ENCODE measurements at places on chromosomes 12 and 14. TPM values are rescaled to one million over a fixed set of nuclear protein-coding genes. Genes with fewer than 3 reads are reported as not detected.

The GRIN2B gene
- polyA plus RNA-seq: 0.61 TPM

The TMEM179 gene
- 69.2 TPM for polyA plus RNA-seq

- no peak for DNase-seq
These were observed 19.3 kb upstream of the CLEC2D start for GRCh38 chr12:9650151-9650576.

The FAIM2 gene
- polyA plus RNA-seq: 213 TPM

The POTEG gene
- not detected for polyA plus RNA-seq

The PMEL gene
- 1.5 TPM for polyA plus RNA-seq

GRCh38 chr12:3700861-3701260 is 52.0 kb downstream of the CRACR2A start:
- no peak for DNase-seq

The ATL1 gene
- 38.7 TPM for polyA plus RNA-seq

Data from brain (organoid and tissue), 16 donors.